ENCODE measurements at places on chromosomes 5 and 9.

- DNase-seq = no peak
Measured at GRCh38 chr5:135900276-135900675, 4.6 kb upstream of the IL9 start.

DNA sequence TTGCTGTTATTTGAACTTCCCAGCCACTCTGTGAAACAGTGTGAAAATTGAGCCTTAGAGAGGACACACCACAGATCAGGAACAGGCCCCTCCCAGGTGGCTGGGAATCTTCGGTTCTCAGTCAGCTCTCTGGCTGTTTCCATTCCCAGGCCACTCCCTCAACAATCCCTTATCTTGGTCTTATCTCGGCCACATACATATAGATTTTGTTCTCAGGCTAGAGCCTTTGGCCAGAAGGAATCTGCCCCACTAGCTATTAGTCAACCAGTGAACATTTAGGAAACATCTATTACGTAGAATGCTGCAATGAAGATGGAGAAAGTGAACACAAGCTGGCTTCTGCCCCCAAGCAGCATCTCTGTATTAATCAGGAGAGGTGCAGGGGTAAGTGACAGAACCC lies 21.0 kb upstream of the WWC1 start:
- no peak for DNase-seq

DNA sequence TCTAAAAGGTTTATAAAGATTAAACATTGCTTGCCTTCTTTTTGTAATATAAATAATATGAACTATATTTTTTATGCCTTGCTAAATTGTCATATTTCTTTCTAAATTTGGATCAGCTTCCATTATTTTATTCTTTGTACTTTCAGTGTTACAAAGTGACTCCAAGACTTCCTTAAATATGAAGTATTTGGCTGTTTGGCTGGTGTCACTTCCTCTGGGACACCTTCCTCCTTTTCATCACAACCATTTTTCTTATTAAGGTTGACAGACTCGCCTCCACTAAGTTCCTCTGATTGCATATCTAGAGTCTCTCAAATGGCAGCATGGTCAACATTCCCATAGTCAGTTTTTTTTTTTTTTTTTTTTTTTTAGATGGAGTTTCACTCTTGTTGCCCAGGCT lies 73.8 kb upstream of the SLC1A1 start:
- DNase-seq = no peak

DNA sequence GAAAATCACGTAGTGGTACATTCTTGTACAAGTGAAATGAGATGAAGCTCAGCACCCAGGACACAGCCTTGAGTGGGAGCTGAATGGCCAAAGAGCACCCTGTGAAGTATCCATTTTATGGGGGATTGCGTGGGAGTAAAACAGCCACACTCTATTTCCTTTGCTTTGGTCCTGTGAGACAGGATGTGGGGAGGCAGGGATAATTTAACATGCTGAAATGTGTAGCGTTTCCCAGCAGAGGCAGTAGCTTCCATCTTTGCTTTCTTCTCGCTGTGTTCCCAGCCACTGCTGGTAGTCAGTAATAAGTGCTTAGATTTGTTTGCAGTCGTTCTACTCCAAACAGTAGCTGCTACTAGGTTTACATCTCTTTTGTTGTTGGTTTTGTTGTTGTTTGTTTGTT lies 4.4 kb downstream of the IL31RA start:
- DNase-seq = no peak

DNA sequence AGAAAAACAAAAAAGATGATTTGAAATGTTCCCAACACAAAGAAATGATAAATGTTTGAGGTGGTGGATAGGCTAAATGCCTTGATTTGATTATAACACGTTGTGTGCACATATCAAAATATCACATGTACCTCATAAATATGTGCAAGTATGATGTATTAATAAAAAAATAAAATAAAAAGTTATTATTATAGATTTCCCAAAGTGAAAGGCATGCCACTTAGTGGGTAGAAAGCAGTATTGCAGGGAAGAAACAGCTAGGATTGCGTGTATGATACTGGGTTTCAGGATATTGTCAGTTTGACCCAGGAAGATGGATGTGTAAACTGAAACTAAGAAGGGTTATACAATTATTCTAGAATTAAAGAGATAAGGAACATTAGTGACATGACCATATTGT lies 3.6 kb upstream of the TMEM38B start:
- DNase-seq = no peak

DNA sequence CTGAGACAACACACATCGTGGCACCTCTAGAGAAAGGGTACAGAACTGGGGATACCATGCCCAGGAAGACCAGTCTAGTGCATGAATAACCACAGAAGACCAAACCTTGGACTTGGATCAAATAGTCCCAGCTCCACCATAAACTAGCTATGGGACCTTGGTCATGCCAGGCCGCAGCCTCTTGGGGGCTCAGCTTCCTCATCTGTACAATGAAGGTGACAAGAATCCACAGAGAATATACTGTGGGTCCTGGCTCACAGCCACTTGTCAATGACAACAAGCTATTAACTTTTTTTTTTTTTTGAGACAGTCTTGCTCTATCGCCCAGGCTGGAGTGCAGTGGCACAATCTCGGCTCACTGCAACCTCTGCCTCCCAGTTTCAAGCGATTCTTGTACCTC lies 3.9 kb downstream of the KYAT1 start:
- no peak for DNase-seq

GRCh38 chr5:143886096-143886495 lies 74.1 kb downstream of the HMHB1 start:
- DNase-seq = no peak

DNA sequence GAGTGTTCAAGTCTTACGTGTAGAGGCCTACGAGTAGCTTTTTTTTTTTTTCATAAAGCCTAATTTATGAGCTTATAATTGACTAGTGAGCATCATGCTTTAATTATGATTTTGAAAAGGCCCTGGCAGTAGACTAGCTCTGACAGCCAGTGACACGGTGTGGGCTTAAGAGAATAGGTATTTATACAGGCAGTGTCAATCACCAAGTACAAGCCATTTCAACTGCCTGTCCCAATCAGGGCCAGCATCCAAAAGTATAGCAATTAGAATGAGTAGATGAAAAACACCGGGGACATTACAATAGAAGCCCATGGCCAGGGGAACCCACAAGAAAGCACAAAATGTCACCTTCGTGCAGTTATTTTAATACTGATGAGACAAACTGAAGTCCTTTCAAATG lies 552.8 kb downstream of the CAAP1 start:
- DNase-seq = no peak

DNA sequence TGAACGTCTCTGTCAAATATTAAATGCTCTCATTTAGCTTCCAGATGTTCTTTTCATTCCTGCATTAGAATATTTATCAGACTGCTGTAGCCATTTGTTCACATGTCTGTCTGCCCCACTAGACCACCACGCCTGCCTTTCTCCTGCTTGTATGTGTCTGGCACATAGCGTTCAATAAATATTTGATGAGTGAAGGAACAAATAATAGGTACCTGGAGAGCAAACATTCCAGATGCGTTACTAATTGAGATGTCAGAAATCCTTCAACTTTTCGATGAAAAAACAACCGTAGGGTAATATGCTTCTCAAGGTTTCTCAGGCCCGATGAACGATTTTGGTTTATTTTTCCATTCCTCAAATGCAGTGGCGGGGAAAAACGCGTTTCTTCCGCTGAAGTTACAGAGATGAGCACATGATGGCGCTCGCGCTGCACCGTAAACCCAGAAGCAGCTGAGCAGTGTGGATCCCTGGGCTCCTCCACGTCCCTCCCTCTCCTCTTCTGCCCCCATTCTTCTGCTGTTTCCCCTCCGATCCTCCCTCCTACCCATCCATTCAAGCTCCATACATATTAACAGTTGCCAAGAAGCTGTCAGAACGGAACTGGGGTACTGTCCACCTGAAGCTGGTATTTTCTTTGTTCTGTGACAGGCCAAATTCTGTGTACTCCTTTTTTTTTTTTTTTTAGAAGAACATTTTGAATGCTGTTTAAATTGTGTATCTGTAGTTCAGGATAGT lies 245.4 kb downstream of the MPDZ start:
- no peak for DNase-seq

GRCh38 chr5:19564036-19564435 lies 424.0 kb downstream of the CDH18 start:
- DNase-seq = peak; percentile 58

- DNase-seq = no peak
Measured at GRCh38 chr5:135028791-135029476, 5.1 kb downstream of the PITX1 start.

DNA sequence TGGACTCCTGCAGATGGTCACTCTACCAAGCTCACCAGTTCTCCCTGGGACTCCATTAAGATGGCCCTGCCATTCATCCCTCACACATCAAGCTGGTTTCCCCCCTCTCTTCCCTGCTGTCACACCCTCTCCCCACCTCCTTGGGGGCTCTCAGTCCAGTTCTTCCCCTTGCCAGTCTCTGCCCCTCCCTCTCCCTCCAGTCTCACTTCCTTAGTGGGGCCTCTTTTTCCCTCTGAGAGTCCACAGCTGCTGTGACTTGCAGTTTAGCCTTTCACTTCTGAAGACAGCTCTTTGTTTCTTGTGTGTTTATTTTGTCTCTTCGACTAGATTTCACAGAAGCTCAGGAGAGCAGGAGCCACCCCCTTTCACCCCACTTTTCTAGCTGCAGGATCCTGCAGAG lies 10.5 kb downstream of the DOCK2 start:
- no peak for DNase-seq

- DNase-seq = no peak
Measured at GRCh38 chr5:115952588-115952987, 9.7 kb upstream of the LVRN start.

GRCh38 chr9:70054521-70054920 lies 10.9 kb downstream of the MAMDC2 start:
- DNase-seq = no peak

- no peak for DNase-seq
Measured at GRCh38 chr9:83536332-83536731, 1.9 kb downstream of the FRMD3 start.

GRCh38 chr5:134048864-134049263 lies 44.1 kb upstream of the VDAC1 start:
- no peak for DNase-seq

- DNase-seq = no peak
Measured at GRCh38 chr9:137470785-137471184, 11.7 kb upstream of the NSMF start.

DNA sequence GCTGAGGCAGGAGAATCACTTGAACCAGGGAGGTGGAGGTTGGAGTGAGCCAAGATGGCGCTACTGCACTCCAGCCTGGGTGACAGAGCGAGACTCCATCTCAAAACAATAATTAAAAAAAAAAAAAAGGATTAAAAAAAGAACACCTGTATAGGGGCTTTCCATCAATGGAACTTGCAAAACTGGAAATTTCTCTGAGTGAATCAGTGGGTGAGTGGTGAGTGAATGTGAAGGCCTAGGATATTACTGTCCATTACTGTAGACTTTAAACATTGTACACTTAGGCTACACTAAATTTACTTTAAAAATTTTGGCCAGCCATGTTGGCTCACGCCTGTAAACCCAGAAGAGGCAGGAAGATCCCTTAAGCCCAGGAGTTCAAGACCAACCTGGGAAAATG lies 5.7 kb upstream of the RARS1 start:
- DNase-seq = no peak

GRCh38 chr5:108529381-108529780 lies 147.5 kb upstream of the FBXL17 start:
- DNase-seq = no peak

DNA sequence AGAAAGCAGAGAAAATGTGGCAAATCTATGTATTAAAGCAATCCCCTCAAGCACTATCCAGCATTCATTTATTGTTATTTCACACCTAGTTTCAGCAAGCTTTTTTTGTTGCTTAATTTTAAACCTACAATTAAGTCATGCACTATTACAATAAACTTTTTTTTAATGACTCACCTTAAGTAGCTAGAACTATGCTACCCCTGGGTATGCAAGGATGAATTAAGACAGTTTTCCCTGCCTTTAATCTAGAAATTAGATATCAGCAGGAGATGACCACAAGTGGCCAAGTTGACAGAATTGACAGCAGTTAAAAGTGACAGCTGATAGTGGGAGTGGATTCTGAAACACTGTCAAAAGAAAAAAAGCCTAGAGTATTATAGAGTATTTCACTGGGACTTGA lies 20.0 kb downstream of the ITGA1 start:
- no peak for DNase-seq

DNA sequence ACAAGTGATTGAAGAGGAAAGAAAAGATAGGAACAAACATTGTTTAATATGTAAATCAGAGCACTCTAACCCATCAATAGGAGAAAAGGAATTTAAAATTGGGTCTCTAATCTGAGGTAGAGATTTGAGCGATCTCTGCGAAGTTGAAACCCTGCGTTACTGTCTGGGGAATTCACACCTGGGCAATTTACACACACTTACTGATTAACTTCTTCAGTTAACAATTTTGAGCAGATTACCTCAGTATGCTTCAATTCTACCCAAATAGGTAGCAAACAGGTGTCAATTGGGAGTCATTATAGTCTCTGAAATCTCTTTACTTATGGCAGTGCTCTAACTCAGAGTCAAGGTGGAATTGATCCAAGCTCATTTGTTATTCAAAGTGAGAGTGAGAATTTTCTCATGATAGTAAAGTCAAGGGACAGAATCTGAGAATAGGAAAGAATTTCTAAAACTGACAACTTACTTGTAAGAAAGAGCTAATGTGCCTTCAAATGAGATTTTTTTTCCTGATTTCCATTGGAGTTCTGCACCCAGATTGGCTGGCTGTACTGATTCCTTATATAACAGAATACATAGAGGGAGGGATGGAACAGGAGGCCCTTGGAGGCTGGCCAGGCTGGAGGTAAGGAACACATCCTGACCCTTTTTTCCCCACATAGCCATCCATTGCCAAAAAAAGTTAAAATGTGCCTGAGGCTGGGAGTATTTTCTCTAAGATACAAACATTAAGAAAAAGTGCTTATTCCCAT lies 27.1 kb upstream of the IFNA14 start:
- no peak for DNase-seq

DNA sequence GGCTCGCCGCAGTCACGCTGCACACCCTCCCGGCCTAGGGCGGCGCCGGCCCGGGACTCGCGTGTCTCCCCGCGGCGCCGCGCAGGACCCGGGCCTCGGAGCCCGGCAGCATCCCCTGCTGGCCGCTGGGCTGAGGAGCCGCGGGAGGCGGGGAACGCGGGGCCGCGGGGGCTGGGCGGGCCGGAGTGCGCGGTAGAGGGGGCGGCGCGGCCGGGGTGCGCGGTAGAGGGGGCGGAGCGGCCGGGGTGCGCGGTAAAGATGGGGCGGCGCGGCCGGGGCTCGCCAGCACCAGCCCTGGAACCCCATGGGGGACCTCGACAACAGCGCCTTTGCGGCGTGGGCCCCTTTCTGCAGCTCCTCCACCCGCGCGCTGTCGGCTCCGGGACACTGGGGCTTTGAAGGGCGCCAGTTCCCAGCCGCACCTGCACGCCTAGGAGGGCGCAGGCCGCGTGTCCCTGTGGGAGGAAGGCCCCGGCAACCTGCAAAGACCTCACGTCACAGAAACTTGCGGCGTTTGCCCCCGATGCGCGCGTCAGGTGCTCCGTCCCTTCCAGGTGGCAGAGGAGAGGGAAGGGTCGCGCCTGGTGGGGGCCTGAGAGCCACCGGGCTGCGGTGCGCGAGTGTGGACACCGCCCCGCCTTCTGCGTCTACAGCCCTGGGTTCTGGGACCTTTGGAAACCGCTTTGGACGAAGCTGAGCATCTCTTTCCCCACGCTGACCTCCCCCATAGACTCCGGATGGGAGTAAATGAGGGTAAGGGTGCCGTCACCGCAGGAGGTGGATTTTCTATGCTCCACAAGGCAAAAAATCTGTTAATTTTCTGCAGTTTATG lies 49.6 kb downstream of the NSUN2 start:
- no peak for DNase-seq

Data from cerebellar nuclear complex (tissue), 1 donor.